ENCODE measurements at places on chromosomes 12 and 14.

GRCh38 chr12:92270521-92270920, 124.9 kb upstream of the BTG1 start:
- no peak for DNase-seq

- DNase-seq, result no peak
These were observed 11.9 kb upstream of the AVIL start for GRCh38 chr12:57830393-57830792.

- DNase-seq, result no peak
These were observed 1.7 kb upstream of the SELPLG start for GRCh38 chr12:108635201-108635996.

DNA sequence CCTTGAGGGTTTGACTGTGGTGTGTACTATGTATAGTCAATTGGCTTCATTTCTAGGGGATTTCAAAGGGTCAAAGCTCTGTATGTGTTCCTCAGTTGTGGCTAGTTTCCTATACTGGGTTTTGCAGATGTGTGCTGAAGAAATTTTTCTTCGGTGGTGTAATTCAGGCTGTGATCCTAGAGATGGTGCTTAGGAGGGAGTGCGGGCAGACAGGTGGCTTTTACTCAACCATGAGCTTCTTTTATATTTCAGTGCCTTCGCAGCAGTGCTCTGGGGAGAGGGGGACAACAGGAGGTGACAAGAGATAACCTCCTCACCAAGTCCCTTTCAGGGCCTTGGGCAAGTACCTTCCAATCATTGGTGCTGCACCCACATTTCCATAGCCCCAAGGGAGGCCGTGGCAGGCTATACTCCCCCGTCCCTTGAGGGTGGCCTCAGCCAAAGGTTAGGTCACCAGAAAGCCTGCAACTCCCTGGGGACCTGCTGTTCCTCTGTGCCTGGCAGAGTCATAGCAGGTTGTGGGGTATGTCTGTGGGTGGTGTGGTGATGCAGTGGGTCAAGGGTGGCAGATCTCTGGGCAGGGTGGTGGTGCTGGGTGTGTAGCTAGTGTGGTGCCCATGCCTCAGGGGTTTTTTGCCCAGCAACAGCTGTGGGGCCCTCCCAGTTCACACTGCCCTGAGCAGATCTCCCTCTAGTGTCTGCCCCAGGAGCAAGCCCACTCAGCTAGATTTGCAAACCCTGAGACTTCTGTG, 37.0 kb upstream of the TMX1 start:
- DNase-seq, result no peak

- no peak for DNase-seq
These were observed 161.6 kb upstream of the PWP1 start for GRCh38 chr12:107523775-107524535.

All from occipital lobe (tissue), 3 donors.